B cell (primary cell): ENCODE measurements at places on chromosomes 5 and 9.

GRCh38 chr9:92478783-92479182 is 3.5 kb downstream of the ASPN start:
- DNase-seq: no peak

DNA sequence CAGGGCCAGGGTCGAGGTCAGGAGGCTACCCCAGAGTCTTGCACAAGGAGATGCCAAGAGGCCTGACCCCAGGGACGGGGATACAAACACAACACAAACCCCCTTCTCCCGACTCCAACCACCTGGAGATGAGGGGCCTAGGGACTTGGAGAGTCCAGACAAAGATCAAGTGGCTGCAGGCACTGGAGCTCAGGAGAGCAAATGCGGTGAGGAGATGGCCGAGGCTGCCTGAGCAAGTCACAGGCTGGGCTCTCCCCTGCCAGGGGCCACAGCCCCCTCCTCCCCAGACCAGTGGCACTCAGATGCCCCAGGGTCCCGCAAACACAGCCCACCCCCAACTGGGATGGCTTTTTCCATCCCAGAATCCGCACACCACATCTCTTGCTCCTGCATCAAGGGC is 15.8 kb downstream of the SH3GLB2 start:
- no peak for DNase-seq

DNA sequence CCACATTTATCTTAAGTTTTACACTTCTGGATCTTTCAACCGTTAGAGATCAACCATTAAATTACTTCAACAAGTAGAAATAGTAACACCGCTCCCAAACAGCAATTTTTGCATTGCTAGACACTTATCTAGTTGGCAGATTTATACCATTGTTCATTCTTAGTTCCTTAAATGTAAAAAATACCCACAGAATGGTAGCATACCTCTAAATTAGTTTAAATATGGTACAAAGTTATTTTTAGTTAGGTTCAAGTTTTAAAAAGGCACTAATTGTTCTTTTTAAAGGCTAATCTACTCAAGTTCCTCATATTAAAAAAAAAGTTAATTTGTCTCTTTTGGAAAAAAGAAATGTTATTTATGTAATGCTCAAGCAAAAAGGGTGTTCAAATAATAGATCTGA is 8.1 kb downstream of the PFDN1 start:
- DNase-seq: no peak

DNA sequence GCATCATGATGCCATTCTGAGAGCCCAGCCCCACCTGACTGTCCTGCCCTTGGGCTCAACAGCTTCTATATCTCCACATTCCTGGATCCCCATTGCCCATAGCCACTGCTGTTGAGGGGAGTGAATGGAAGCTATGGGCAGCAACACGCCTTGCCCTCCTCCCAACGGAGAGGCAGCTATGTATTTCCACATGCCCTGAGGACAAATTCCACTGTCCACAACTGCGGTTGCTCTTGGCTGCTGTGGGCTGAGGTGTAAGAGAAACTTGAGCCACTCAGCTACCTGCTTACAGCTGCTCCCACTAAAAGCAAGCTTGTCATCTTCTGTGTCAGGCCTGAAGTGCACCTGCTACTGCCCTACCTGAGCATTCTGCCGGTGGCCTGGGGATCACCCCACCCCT is 222.9 kb downstream of the PSAT1 start:
- DNase-seq: no peak

DNA sequence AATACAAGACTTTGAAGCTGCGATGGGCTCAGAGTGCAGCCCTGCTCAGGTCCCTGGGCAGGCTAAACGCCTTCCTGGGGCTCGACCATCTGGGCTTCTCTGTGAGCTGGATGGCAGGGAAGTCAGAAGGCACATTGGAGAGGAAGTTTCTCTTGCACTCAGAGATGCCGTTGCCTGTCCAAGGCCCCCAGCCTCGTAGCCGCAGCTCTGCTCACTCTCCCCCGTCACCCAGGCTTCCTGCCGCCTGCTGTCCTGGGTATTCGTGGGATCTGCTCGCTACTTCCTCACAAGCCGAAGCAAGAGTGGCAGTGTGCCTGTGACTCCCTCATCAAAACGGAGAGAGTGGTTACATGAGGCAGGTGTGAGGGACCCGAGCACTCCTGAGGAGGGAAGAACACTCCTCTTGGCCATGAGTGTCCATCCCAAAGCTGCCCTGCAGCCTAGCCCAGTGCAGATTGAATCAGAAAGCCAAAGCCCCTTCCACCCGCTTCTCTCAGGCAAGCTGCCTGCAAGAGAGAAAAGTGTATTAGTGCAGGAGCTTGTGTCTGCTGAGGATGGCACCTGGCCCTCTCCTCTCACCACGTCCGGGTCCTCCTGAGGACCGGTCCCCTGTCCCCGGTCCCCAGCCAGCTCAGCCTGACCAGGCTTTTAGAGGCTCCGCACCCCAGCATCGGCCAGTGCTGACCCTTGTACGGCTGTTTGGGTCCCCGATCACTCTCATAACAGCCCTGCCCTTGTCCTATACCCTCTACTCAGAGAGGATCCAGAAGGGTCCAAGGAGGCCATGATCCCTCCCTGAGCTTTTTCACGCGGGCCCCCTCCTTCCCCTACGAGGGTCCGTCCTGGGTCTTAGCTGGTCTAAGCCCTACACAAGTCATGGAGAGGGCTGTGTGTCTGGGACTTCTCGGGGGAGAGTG is 7.3 kb downstream of the FCN2 start:
- DNase-seq: no peak

DNA sequence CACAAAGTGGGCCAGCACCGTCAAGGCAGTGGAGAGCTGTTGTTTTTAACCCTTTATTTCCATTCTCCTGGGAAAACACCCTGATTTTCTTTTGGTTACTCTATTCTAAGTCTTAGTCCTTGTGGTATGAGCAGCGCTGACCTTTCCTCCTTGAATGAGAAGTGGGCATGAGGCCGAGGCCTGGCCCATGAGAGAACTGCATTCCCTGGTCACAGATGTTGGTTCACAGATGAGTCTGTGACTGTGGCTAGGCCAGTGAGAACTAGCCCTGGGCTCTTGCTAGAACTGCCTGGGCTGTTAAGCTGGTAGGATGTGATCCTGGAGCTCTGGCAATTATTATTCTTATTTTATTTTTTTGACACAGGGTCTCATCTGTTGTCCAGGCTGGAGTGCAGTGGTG is 71.7 kb upstream of the KLF9 start:
- no peak for DNase-seq

GRCh38 chr5:175573493-175574269 is 84.2 kb upstream of the HRH2 start:
- no peak for DNase-seq

- no peak for DNase-seq
These were observed 198.5 kb upstream of the ZNF618 start for GRCh38 chr9:113677569-113677968.

- no peak for DNase-seq
These were observed 4.3 kb upstream of the IL13 start for GRCh38 chr5:132653716-132654115.

- DNase-seq: no peak
These were observed 665.1 kb downstream of the CDH18 start for GRCh38 chr5:19322716-19323485.

DNA sequence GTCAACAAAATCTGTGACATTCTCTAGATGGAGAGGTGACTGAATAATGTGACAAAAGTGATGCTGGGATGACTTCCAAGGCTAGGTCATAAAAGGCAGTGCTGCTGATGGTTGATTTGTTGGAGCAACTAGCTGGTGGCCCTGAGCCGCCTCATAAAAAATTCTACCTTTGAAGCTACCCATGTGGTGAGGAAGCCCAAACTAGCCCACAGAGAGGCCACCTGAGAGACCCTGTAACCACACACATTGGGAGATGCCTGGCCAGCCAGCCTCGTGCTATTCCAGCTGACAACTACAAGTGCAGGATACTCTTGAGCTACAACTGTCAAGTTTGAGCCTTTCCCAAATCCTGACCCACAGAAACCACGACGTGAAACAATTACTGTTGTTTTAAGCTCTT is 22.7 kb downstream of the CLTA start:
- no peak for DNase-seq

DNA sequence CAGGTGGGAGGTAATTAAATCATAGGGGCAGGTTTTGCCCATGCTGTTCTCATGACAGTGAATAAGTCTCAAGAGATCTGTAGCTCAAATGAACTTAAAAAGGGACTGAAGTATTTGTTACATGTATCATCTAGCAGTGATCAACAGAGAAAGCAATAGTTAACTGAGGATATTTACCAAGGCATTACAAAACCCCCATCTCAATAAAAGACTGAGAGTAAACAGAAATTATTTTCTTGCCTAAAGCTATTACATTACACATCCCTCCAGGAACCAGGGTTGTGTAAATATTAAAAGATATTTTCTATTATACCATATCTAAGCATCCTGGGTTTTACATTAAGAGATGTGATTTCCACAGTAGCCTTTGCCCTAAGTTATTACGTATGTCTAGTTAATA is 169.9 kb downstream of the CTNND2 start:
- no peak for DNase-seq

DNA sequence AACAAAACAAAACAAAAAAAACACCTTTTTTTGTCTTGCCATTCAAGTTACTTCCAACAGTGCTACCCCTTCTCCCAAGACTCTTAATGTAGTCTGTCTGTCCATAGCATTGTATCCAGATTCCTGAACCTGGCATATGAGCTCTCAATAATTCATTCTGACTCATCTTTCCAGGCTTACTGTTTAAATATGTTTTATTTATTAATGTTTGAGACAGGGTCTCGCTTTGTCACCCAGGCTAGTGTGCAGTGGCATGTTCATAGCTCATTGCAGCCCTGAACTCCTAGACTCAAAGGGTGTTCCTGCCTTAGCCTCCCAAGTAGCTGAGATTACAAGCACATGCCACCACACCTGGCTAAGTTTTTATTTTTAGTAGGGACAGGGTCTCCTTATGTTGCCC is 208.0 kb upstream of the DMRT1 start:
- DNase-seq: no peak

- DNase-seq: no peak
These were observed 66.5 kb downstream of the RPS6 start for GRCh38 chr9:19313573-19313972.

DNA sequence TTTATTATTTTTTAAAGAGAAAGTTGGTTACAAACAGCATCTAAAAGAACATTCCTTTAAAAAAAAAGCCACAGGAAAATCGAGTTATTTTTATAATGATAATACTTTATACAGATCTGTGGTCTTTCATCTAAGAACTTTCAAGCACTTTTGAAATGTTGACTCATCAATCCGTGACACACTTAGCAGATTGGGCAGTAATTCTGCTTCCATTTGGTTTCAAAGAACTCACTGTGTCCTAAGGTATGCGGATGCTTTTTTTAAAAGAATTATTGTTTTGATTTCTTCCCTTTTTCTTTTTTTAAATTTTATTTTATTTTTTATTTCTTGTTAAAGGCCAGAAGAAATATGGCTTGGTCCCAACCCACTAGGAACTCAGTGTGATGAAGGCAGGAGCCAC is 147.8 kb downstream of the AOPEP start:
- no peak for DNase-seq

- DNase-seq: no peak
These were observed 94.0 kb upstream of the PTGER4 start for GRCh38 chr5:40585537-40586267.
